SK-N-DZ (cell line): ENCODE measurements at places on chromosomes 5 and 9.

GRCh38 chr5:73519531-73520283 lies 21.5 kb downstream of the BTF3 start:
- peak; percentile 87 for DNase-seq

GRCh38 chr9:113562653-113563381 lies 99.3 kb downstream of the RGS3 start:
- no peak for DNase-seq

- DNase-seq = no peak
Observed at GRCh38 chr5:14191325-14191724, 48.2 kb downstream of the TRIO start.

DNA sequence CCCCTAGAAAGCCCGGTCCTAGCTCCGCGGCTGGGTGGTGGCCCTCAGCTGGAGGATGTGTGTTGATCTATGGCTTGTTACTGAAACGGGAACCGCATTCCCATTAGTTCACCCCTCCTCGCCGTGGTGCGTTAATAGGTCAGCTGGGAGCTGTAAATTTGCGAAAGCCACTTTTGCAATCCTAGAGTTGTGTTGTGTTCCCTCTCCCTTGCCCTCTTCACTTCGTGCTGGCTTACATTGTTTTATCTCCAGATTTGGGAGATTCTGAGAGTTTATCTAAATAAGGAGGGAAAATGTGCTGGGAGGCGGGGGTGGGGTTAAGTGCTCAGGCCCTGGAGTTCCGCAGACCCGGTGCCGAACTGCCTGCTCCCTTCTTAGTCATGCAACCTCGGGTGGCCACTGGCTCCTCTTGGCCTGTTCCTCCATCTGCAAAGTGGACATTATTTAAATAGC lies 62.8 kb downstream of the HMCN2 start:
- DNase-seq = peak; percentile 54

GRCh38 chr5:142958944-142959682 lies 188.9 kb downstream of the ARHGAP26 start:
- DNase-seq = no peak

- DNase-seq = no peak
Observed at GRCh38 chr9:126864771-126865170, 4.3 kb downstream of the ZBTB34 start.

DNA sequence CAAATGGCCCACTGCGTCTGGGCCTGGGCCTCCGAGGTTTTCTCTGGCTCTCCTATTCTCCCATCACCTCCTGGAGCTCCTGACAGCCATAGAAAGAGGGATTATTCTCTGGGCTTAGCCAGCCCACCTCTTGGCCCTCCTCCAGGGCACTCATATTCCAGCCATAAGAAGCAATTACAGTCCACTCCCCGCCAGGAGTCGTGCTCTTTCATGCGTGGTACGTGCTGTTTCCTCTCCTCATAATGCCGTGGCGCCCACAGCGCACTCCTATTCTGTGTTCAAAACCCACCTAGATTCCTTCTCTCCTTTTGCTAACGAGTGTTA lies 240.8 kb upstream of the ZNF462 start:
- peak; percentile 3 for DNase-seq

DNA sequence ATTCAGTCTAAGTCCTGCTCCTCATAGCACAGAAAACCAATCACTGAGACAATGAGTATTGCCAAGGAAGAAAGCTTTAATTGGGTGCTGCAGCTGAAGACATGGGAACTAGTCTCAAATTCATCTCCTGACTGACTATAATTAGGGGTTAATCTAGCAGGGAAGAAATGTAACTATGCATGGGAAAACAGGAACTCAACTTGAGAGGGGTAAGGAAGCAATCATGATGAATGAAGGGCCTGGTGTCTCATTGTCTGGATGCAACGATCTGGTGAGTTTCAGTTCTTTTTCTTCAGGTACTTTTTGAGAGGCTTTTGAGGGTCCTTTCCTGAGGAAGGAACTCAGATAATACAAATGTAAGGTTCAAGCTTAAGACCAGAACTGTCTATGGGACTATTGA lies 24.0 kb upstream of the OCLN start:
- no peak for DNase-seq

DNA sequence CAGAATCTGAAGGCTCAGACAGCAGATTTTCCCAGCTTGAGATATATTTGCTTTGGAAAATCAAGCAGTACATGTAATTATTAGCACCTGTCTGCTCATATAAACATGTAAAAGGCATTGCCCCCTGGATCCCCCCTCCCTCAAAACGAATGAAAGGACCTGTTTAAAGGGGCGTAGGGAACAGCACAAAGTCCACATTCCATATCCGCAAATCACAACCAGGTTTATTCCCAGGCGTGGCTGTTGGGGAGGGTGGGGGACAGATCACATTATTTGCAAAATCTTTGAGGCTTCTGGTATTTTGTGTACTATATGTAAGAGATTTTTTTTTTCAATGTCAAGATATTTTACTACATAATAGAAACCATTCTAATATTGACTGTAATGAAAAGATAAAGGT lies 8.7 kb upstream of the MRPS2 start:
- no peak for DNase-seq

DNA sequence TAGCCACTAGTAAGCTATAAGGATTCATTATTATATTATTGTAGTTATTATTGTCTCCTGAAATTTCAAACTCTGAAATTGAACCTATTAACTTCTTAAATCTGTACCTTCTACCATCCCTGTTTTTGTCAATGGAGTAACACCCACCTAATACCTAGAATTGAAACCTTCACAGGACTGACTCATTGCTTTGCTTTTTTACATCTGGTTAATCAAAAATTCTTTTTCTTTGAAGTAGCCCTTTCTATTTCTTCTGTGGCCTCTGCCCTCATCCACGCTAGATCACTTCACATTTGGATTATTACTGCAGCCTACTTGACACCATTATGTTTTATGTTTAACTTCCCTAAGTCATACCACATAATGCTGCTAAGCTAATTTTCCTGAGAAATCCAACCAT lies 35.6 kb downstream of the RBM27 start:
- no peak for DNase-seq

GRCh38 chr9:95057101-95057500 lies 260.4 kb downstream of the FANCC start:
- no peak for DNase-seq

DNA sequence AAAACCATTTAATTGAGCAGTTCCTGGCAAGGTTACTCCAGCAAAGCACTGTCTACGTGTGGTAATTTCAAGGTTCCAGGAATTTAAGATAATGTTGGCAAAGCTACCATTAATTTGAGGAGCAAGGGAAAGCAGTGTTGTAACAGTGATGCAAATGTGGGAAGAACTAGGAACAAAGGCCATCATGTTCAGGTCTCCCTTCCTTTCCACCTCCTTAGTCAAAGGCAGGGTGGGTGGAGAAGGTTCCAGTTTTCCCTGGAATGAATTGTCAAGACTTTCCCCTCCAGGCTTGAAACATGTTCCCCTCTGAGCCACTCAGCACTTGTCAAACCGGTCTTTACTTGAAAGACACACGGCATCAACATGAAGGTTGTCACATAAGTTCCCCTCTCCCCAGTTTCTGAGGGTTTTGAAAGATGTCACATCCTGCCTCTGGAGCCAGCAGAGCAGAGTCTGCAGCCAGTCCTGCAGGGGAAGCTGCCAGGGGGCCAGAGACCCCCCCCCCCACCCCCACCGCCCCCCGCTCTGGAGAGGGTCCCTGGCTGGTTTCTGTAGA lies 226.0 kb downstream of the GAS1 start:
- DNase-seq = no peak

- DNase-seq = no peak
Observed at GRCh38 chr5:56006094-56006493, 11.3 kb upstream of the IL6ST start.

- DNase-seq = peak; percentile 64
Observed at GRCh38 chr5:36240779-36241630, 720 bp downstream of the NADK2 start.

- no peak for DNase-seq
Observed at GRCh38 chr9:136075881-136076678, 19.0 kb downstream of the NACC2 start.

DNA sequence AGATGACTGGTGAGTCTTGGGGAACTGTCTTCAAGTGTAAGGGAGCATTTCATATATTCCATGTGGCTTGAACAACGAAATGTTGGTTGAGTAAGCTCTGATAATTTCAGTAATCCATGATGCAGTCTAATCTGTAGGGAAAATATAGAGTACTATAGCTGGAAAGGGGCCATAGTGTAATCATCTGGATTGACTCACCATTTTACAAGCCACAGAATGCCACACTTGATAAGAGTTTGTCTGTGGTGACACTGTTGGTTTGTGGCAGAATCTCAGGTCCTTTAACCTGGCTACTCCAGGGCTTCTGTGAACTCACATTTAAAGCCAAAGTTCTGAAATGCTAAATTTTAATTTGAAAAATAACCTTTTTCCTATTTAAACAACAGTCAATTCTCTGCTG lies 16.3 kb upstream of the MAML1 start:
- no peak for DNase-seq

DNA sequence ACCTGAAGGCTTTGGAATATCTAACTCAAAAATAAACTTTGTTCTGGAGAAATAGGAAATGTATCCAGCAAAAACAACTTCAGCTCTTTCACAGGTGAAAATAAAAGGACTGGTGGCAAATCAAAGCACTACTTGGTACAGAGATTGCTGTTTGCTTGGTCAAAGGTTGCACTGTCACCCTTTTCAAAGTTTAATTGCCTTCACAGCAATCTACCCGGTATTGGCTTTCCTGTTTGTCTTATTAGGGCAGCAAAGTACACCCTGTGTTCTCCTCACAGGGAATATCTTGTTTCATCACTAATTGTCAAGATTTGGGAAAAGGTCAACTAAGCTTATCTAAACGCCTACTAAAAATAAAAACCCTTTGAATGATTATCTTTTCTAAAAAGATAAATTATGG lies 214.1 kb upstream of the ADCY2 start:
- no peak for DNase-seq

DNA sequence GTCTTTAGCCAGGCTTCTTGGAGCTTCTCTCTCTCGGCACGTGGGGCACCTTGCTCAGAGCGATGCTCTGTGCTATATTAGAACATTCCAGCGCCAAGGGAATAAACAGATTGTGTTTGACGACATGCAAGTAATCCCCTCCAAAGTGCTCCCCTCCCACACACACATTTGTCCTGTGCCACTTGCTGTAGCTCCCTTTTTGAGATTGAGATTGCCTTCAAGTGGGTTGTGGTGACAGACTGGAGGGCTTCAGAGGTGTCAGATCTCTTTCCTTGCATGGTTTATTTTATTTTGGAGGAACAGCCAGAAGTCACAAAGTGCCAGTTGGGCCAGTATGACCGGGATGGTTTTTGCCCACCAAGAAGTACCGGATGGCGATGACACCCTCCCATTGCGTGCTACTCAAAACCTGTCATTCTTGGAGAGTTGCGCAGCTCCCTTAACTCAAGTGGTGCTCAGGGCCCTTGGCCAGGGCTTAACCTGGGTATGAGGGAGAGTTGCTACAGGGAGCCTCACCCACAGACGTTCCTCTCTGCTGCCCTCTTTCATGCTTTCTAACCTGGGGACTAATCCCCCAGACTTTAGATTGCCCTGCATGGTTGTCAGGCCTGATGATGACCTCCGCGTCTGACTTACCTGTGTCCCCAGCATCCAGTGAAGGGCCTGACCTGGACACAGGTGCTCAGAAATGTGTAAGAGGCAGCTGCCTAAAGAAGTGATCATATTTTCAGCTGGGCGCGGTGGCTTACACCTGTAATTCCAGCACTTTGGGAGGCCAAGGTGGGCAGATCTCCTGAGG lies 18.8 kb upstream of the RPL26L1 start:
- DNase-seq = no peak

GRCh38 chr5:106962464-106963230 lies 708.1 kb downstream of the EFNA5 start:
- peak; percentile 92 for DNase-seq

GRCh38 chr5:23302438-23302837 lies 205.0 kb upstream of the PRDM9 start:
- DNase-seq = no peak

DNA sequence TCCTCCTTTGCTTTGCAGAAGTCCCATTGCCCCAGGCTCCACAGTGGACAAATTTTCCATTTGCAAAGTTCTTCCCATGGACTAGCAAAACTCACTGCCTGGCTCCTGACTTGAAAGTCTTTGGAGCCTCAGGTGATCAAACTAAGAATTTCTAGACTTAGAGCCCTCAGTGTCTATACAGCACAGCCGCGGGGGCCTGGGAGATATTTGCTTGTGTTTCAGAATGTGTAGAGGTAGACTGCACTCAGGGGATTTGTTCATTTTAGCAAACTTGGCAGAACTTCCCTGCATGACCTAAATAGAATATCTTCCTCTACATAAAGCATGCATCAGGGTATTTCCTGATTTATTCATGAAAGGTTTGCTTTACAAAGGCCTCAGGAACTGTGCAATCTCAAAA lies 384.2 kb upstream of the ZNF462 start:
- DNase-seq = no peak

DNA sequence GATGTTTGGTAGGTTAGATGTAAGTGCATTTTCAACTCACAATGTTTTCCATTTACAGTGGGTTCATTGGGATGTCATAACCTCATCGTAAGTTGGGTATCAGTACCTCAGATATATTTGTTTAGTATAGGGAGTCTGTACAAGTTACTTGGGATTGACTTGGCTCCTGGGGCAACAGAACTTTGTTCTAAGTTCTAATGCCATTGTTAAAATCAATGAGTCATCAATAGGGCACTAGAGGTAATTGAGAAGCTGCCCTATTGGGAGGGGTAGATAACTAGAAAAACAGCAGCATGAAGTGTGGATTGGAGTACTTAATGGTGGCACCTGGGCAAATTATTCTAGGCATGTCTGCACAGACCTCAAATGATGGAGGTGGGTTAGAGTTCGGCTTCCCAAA lies 272.8 kb downstream of the DOCK8 start:
- no peak for DNase-seq

DNA sequence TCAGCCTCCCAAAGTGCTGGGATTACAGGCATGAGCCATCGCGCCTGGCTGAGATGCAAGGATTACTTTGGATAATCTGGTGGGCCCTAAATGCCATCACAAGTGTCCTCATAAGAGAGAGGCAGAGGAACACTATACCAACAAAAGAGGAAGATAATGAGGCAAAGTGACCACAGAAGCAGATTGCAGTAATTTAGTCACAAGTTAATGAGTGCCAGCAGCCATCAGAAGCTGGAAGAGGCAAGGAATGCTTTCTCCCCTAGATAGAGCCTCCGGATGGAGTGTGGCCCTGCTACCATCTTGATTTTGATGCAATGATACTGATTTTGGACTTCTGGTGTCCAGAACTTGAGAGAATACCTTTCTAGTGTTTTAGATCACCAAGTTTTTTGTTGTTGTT lies 122.3 kb downstream of the SPATA31D1 start:
- no peak for DNase-seq

DNA sequence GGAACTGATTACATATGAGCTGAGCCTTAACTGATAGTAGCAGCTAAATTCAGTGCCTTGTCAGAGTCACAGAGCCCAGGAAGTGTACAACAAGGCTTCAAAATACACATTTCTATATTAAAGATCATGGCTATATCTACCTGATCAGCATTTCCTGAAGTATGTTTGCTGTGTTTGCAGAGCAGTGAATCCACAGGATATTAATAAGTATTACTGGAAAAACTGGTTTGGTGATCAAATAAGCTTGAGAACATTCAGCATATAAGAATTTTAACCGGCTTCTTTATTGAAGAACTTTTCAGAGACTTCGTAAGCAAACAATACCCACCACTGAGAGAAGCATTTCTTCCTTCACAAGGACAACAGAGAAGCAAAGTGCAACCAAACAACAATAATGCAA lies 227.0 kb downstream of the ELAVL2 start:
- no peak for DNase-seq

GRCh38 chr5:133262690-133263089 lies 210.9 kb downstream of the HSPA4 start:
- no peak for DNase-seq
